ENCODE measurements at places on chromosomes 11 and 22.

DNA sequence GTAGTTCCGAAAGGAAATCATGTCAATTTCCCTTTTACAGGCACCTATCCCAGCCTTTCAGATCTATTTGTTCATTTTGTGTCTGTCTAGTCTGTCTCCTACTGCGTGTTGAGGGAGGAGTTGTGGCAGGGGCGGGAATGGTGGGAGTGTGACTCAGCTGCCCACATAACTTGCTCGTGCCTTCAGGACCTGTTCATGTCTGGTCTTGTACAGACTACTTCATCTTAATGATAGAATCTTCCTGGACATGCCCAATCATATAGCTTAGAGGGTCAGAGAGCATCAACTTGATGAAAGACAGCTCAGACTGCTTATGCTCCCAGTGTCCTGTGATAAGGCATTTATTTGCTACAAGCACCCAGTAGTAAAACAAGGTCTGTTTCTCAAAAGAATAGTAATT, 61.0 kb upstream of the BIRC3 start:
- no peak for DNase-seq

DNA sequence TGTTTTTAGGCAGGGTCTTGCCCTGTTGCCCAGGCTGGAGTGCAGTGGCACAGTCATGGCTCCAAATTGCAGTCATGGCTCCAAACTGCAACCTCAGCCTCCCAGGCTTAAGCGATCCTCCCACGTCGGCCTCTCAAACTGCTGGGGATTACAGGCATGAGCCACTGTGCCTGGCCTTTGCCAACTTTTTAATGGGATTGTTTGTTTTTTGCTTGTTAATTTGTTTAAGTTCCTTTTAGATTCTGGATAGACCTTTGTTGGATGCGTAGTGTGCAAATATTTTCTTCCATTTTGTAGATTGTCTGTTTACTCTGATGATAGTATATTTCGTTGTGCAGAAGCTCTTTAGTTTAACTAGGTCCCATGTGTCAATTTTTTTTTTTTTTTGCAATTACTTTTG, 10.0 kb upstream of the SCGB1D1 start:
- no peak for DNase-seq

DNA sequence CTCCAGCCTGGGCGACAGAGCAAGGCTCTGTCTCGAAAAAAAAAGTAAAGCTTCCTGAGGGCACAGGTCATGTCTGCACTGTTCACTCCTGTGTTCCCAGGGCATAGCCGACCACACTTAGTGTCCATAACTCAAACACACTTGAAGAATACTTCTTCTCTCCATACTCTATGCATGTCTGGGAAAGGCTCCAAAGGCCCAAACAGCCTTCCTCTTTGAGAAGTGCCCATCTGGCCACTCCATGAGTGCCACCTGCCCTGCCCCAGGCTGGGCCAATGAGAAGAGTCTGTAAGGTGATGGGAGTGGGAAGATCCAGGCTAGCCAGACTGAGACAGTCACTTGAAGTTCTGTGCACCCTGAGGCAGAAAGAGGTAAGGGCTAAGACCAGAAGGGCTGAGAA, 24.7 kb downstream of the DGCR2 start:
- DNase-seq: no peak

- DNase-seq: no peak
These were observed 76.7 kb upstream of the WNT7B start for GRCh38 chr22:46053563-46054090.

All from GM04503 (cell line).